ENCODE measurements at places on chromosomes 4 and X. TPM values are rescaled to one million over a fixed set of nuclear protein-coding genes. Genes with fewer than 3 reads are reported as not detected.

USP17L18 gene
- total RNA-seq, result not detected

ODAPH gene
- total RNA-seq, result not detected

SHROOM4 gene
- total RNA-seq, result 3.3 TPM

STS gene
- 58.1 TPM for total RNA-seq

FRAS1 gene
- 0.11 TPM for total RNA-seq

HSFX2 gene
- total RNA-seq, result 0.22 TPM

LUZP4 gene
- not detected for total RNA-seq

UBL4A gene
- total RNA-seq, result 28.0 TPM

RWDD4 gene
- total RNA-seq, result 66.3 TPM

LRIT3 gene
- total RNA-seq, result 0.22 TPM

BTC gene
- 2.8 TPM for total RNA-seq

MTMR8 gene
- 1.7 TPM for total RNA-seq

HTRA3 gene
- 13.0 TPM for total RNA-seq

FDCSP gene
- total RNA-seq, result not detected

TMSB15A gene
- 3.6 TPM for total RNA-seq

HSPA4L gene
- 6.5 TPM for total RNA-seq

PGAM4 gene
- total RNA-seq, result not detected

GAK gene
- total RNA-seq, result 44.2 TPM

SLC16A2 gene
- total RNA-seq, result 18.6 TPM

XKRX gene
- total RNA-seq, result 0.11 TPM

HSD17B13 gene
- total RNA-seq, result under 0.01 TPM

XAGE2 gene
- total RNA-seq, result not detected

ARHGAP36 gene
- total RNA-seq, result not detected

PNCK gene
- 0.65 TPM for total RNA-seq

PDGFC gene
- 106 TPM for total RNA-seq

TLR7 gene
- not detected for total RNA-seq

HSFX1 gene
- 1.2 TPM for total RNA-seq

SRPX2 gene
- 28.4 TPM for total RNA-seq

PRDM5 gene
- 26.9 TPM for total RNA-seq

COX7B2 gene
- not detected for total RNA-seq
